ENCODE measurements at places on chromosomes 3 and 15. TPM values are rescaled to one million over a fixed set of nuclear protein-coding genes. Genes with fewer than 3 reads are reported as not detected.

The TMEM266 gene
- polyA plus RNA-seq = 0.18 TPM

The XCR1 gene
- not detected for polyA plus RNA-seq

- no peak for DNase-seq
These were observed 805 bp downstream of the SERPINI1 start for GRCh38 chr3:167736264-167736787.

The ACKR4 gene
- polyA plus RNA-seq = 26.7 TPM

- DNase-seq = no peak
These were observed 77.3 kb downstream of the ABI3BP start for GRCh38 chr3:100915706-100916495.

DNA sequence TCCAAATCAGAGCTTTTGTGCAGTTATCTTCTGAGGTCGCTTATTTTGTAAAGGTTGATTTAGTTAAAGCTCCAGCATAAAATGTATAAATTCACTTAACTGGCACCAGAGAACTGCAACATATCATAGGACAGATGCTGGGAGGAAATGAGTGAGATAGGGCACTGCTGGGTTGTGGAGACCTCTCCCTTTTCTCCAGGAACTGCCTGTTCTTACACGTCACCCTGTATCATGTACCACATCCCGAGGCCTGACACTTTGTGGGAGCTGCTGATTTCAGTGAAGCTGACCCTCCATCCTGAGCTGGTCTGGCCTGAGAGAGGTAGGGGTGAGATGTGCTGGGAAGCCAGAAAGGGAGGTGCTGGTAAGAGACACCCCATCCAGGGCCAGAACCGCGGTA is 213.8 kb upstream of the FEZF2 start:
- DNase-seq = no peak

The ABI3BP gene
- polyA plus RNA-seq = 16.3 TPM

DNA sequence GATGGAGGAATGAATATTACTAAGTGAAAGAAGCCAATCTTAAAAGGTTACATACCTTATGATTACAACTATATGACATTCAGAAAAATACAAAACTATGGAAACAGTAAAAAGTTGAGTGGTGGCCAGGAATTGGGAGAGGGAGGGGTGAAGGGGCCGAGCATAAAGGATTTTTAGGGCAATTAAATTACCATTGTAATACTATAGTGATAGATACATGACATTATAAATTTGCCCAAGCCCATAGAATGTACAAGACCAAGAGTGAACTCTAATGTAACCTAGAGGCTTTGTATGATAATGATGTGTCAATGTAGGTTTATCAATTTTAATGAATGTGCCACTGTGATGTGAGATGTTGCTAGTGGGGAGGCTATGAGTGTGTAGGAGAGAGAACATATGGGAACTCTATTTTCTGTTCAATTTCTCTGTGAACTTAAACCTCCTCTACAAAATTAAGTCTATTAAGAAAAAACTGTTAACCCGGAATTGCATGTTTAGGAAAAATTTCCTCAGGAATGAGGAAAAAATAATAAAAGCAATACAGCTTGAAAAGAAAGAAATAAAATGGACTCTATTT is 541.9 kb upstream of the UBE2E2 start:
- DNase-seq = no peak

The GP9 gene
- not detected for polyA plus RNA-seq

The CCRL2 gene
- not detected for polyA plus RNA-seq

The IRAK2 gene
- 2.5 TPM for polyA plus RNA-seq

The ITPKA gene
- 0.59 TPM for polyA plus RNA-seq

The PLSCR2 gene
- polyA plus RNA-seq = not detected

The SPSB4 gene
- polyA plus RNA-seq = not detected

DNA sequence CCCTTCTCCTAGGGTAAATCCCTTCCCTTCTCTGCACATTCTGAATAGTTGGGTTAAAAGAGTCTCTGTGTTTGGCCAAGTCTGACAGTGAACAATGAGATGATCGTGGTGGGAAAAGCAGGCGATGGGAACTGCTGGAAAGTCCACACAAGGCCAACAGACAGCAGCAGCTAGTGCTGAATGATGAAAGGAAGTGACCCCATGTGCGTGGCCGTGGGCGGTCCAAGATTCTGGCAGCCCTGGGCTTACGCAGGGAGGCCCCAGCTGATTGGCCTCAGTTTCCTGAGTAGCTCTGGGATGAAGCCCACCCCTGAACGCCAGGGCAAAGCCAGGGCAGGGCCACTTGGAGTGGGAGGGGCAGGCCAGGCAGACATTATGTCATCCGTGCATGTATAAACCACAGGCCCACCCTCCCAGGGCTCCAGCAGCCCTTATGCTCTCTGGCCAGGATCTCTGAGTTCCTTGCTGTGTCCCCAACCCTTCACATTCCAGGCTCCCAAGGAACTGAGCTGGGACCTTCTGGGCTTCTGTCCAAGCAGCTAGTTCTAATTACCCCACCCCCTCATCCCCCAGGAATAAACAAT is 57.8 kb downstream of the CDC25A start:
- DNase-seq = peak; percentile 70

DNA sequence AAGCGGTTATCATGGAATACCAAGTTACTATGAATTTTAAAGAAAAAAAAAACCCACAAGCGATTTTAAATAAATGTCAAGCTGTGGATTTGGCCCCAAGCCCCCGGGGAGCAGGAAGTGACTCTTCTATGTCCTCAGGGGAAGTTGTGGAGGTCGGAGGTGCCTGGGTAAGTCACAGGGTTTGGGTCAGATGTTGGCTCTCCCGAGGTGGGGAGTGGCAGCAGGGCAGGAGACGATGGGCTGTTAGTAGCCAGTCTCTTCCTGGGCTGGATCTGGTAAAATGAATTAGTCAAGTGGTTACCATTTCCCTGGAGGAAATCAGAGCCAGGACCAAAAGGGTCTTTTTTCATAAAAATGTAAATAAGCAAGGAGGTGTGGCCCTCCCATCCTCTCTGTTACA is 316.7 kb downstream of the TLE3 start:
- DNase-seq = no peak

The DVL3 gene
- 33.9 TPM for polyA plus RNA-seq

The AMIGO3 gene
- polyA plus RNA-seq = not detected

GRCh38 chr3:72303926-72304325 is 519.0 kb upstream of the PROK2 start:
- no peak for DNase-seq
